SHP77 (cell line): ENCODE measurements at places on chromosomes 11 and 22.

- DNase-seq = no peak
Observed at GRCh38 chr11:34575261-34575660, 45.6 kb upstream of the EHF start.

DNA sequence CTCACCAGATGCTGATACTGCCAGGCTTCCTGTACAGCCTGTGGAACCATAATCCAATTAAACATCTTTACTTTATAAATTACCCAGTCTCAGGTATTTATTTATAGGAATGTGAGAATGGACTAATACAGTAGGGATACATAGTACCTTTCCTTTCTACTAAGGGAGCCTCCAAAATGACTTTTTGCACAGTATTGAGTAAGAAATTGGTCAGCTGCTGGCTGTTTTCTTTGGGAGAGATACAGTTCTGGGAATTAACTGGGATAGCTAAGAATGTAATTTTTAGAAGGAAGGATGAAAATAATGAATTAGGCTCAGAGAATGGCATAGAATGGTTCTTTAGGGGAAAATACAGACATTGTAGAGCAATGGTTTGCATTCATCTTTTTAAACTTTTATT, 426.0 kb upstream of the DDI1 start:
- DNase-seq = no peak

DNA sequence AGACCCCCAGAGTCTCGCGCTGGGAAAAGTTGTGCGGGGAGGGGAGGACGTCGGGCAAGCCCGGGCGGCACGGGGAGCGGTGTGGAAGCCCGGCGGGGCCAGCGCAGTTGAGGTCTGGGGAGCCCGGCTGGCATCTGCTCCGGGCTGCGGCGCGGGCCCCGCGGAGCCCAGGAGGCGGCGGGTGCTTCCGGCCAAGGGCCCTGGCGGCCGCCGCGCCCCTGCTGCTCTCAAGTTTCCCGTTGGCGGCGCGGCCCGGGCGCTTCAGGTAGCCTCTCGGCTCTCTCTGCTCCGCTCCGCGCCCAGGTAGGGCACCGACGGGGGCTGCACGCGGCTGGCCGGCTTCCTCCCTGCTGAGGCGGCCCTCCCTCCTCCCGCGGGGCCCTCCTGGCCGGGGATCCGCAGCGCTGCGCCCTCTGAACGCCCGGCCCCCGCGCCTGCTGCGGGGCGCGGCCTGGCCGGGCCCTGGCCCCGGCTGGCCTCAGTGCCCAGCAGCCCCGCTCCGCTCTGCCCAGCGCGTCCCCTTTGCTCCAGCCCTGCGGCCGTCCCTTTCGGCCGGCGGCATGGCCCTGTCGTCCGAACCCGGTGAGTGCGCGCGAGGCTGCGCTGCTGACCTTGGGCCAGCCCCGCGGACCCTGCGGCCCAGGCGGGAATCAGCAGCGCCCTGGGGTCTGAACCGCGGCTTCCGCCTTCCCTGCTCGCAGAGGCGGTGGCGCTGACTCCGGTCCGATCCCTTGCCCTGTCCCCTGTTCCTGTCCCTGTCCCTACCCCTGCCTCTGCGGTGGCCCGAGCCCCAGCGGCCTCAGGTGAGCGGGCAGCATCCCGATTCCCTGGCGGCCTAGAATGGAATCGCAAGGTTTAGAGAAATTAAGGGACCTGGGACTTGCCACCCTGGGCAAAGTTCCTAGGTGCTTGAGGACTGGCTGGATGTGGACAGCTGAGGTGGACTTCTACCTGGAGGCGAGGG, 4.3 kb upstream of the AMPD3 start:
- DNase-seq = peak; percentile 44

DNA sequence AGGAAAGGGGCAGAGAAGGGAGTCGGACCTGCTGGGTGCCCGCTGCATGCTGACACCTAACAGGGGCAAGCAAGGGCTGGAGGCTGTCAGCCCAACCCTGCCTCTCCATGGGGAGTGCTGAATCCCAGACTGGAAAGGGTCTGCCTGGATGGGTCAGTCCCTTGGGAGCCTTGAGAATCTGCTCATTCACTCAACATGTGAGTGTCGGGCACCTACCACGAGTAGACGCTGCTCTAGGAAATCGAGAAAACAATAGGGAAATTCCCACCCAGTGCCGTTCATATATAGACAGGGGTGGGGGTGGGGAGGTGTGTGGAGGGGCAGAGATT, 4.4 kb upstream of the CTSD start:
- no peak for DNase-seq

DNA sequence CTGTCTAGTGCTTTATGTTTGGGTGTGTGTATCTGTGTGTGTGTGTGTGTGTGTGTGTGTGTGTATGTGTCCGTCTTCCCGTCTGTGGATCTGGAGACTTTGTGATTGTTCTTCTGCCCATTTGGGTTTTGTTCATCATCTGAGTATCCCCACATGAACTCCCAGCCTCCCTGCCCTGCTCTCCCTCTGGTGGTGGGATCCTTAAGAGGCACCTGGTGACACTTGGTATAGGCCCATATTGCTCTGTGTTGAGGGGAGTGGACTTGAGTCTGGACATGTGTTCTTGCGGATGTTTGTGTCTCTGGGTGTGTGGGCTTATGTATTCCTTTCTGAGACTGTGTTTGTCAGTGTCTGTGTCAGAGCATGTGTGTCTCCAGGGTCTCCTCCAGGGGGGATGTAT, 15.3 kb downstream of the RCOR2 start:
- DNase-seq = no peak

DNA sequence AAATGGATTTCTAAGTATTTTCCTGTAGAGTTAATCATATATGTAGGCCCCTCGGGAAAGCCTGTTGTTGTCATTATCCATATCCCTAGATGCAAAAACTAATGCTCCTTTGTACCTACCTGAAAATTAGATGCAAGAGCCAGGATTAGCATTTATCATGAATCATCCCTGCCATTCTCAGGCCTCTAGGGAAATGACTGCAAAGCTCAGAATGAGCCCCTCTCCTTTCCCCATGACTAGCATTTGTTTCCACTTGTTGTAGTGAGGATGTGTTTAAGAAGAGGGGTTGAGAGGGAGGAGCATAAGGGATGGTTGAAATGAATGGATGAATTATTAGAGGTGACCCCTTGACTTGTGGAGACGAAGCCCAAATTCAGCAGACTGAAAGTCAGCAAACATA, 537.9 kb downstream of the NTM start:
- no peak for DNase-seq
